ENCODE measurements at places on chromosomes 13 and 19. TPM values are rescaled to one million over a fixed set of nuclear protein-coding genes. Genes with fewer than 3 reads are reported as not detected.

DNA sequence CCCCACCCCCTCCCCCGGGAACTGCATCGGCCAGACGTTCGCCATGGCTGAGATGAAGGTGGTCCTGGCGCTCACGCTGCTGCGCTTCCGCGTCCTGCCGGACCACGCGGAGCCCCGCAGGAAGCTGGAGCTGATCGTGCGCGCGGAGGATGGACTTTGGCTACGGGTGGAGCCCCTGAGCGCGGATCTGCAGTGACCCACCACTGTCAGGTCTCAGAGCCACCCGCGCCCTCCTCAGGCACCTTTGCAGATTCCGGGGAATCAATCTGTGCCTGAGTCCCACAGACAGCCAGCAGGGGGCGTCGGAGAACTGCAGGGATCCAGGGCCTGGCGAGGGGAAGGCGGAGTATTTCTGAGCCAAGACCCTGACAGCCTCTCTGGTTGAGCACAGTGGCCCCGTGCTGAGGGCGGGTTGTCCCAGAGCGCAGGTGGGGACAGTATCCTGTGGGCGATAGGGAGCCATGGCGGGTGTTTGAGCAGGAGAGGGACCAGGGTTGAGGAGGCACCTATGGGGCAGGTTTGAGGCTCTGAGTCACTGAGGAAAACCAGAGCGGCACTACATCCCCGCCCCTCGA lies 30.4 kb upstream of the CYP4F8 start:
- DNase-seq: peak; percentile 89

DNA sequence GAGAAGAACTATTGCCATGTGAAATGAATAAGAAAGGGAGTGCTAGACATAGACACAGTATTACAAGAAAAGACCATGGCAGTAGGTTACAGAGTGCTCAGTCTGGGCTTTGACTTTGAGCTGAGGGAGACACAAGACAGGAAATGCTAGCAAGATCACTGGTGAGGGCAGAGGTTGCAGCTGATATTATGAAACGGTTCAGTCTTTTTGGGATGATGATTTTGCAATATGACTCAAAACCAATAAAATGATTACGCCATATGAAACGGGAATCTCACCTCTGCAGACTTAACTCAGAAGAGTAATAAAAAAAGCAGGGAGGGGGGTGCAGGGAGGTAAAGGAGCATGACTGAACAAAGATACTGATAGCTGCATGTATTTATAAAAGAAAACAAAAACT lies 123.1 kb downstream of the RBM26 start:
- DNase-seq: no peak

- DNase-seq: no peak
These were observed 138.0 kb upstream of the IRS2 start for GRCh38 chr13:109924376-109924775.

DNA sequence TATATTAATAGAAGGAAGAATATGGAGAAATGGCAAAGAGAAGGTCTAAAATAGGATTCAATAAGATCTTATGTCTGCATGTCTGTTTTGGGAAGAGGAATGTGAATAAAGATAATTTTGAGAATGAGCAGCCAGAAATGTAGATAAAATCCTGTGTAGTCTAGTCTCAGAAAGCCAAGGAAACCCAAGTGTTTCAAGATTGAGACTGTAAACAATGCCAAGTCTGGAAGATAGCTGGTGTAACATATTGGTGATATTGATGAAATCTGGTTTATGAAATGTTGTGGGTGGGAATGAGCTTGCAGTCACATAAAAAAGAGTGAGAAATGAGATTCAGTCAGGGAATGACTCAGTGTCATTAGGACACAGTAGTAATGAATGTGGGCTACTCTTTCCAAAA lies 1180.3 kb upstream of the PCDH20 start:
- no peak for DNase-seq

- peak; percentile 70 for DNase-seq
These were observed 7.8 kb downstream of the MKNK2 start for GRCh38 chr19:2043251-2043641.

DNA sequence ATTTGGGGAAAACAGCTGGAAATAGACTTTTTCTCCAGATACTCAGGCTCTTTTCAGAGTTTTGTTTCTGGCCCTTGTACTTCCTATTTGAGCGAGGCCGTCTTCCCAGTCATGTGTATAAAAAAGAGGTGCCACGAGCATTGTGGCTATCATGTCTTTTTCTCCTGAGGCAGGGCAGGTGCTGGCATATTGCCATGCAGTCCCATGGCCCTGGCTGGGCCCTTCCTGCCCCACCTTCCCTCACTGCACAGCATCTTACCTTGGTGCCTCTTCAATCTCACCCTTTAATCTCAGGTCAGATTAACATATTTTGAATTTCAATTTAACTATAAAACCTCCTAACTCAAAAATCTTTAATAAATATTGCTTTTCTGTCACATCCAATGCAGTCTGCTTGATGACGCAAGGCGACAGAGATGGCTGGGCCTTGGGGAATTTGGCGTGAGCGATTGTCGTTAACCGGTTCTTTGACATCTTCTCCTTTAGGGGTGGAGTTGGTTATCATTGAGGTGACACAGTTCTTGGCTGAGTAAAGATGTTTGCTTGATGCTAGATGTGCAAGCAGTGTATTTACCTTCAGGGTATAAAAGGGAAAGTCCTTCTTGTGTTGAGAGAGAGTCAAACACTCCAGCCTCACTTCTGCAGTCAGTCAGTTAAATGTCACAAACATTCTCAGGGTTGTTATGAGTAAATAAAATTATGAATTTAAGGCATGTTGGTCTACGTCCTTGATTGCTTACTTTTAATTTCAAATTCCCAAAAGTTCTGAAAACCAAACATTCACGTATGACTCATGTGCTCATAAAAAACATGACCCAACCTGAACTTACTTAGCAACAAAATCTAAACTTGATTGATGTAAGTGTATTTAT lies 289.9 kb downstream of the MYO16 start:
- DNase-seq: no peak

DNA sequence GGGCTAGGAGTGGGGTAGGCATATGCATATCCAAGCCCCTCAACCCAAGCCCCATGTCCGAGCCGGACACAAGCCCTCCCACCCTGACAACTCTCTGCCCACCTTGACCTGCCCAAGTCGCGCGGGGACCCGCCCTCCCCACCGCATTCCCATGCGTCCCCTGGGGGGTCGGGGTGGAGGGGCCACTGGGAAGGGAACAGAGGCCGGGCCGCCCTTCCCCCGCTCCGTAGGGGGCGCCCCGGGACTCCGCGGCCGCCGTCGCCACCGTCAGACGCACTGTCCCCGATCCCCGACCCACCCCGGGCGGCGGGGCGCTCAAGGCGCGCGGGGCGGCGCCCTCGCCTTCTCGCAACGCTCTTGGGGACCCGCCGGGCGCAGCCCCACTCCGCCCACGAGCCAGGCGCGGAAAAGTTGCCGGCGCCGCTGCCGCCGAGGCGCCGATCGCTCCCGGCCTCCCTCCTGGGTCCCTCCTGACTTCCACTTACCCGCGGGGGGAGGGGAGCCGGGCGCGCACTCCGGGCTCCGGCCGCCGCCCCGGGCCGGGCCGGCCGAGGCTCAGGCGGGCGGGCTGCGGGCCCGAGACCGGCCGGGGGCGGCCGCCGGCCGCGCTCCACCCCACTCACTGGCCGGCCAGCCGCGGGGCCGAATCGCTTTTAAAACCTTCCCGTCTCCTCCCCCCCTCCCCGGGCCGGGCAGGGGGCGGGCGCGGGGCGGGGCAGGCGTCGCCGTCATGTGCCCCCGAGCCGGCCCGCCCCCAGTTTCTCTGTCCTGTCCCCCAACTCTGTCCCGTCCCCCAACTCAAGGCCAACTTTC lies 34.4 kb upstream of the NANOS3 start:
- peak; percentile 97 for DNase-seq

- no peak for DNase-seq
These were observed 8.9 kb downstream of the HNRNPUL1 start for GRCh38 chr19:41273076-41273475.

- no peak for DNase-seq
These were observed 138.8 kb upstream of the RNF113B start for GRCh38 chr13:98315902-98316301.

GRCh38 chr19:10388957-10389356 lies 8.6 kb upstream of the TYK2 start:
- peak; percentile 89 for DNase-seq

- peak; percentile 89 for DNase-seq
These were observed 230.0 kb downstream of the MYO16 start for GRCh38 chr13:108859197-108860012.

GRCh38 chr13:83065108-83065507 lies 817.2 kb downstream of the SLITRK1 start:
- DNase-seq: no peak

GRCh38 chr13:65592731-65593130 lies 1637.4 kb downstream of the PCDH9 start:
- DNase-seq: no peak

- no peak for DNase-seq
These were observed 273.2 kb downstream of the MYO16 start for GRCh38 chr13:108902405-108903155.

GRCh38 chr19:36149673-36150406 lies 2.4 kb downstream of the COX7A1 start:
- DNase-seq: no peak

RNF113B gene
- total RNA-seq: not detected

KCNRG gene
- total RNA-seq: 0.69 TPM

MEIOSIN gene
- not detected for total RNA-seq

FGF22 gene
- 0.19 TPM for total RNA-seq

LILRA1 gene
- 2.2 TPM for total RNA-seq

SLC5A5 gene
- 0.16 TPM for total RNA-seq

FAAP24 gene
- 2.0 TPM for total RNA-seq

KIR2DL4 gene
- total RNA-seq: 0.25 TPM

C19orf81 gene
- 3.0 TPM for total RNA-seq

DCT gene
- total RNA-seq: 0.13 TPM

CYP2A6 gene
- not detected for total RNA-seq

Measured in kidney (tissue), 22 donors.